Dermis microvascular lymphatic vessel endothelial cell (primary cell): ENCODE measurements at places on chromosomes 1 and 21. TPM values are rescaled to one million over a fixed set of nuclear protein-coding genes. Genes with fewer than 3 reads are reported as not detected.

GSTM4 gene
- 1.2 and 1.3 TPM in 2 replicates for total RNA-seq

LCE1B gene
- total RNA-seq, result not detected in 2 replicates

ASCL5 gene
- not detected in 2 replicates for total RNA-seq

OR2L2 gene
- total RNA-seq, result not detected in 2 replicates

PLEKHM2 gene
- 40.1 and 60.6 TPM in 2 replicates for total RNA-seq

TMEM52 gene
- total RNA-seq, result 0.13 TPM in 2 replicates

LCE1D gene
- not detected in 2 replicates for total RNA-seq

FOXD3 gene
- total RNA-seq, result not detected in 2 replicates

KRTAP7-1 gene
- not detected in 2 replicates for total RNA-seq

CTSS gene
- 27.9 and 51.7 TPM in 2 replicates for total RNA-seq

UBASH3A gene
- not detected in 2 replicates for total RNA-seq

ADAMTSL4 gene
- total RNA-seq, result 0.13 and 0.25 TPM in 2 replicates

GRCh38 chr1:40739455-40740008 is 44.1 kb upstream of the KCNQ4 start:
- no peak for DNase-seq

- no peak for DNase-seq
These were observed 47.1 kb upstream of the TLR5 start for GRCh38 chr1:223189903-223190724.

DNA sequence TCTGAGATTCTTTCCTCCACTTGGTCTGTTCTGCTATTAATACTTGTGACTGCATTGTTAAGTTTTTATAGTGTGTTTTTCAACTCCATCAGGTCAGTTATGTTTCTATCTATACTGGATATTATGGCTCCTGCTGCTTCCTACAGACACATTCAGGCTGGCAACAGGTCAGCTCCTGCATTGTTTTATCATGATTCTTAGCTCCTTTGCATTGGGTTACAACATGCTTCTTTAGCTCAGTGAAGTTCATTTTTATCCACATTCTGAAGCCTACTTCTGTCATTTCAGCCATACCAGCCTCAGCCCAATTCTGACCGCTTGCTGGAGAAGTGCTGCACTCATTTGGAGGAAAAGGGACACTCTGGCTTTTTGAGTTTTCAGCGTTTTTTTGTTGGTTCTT is 37.3 kb upstream of the F3 start:
- no peak for DNase-seq

DNA sequence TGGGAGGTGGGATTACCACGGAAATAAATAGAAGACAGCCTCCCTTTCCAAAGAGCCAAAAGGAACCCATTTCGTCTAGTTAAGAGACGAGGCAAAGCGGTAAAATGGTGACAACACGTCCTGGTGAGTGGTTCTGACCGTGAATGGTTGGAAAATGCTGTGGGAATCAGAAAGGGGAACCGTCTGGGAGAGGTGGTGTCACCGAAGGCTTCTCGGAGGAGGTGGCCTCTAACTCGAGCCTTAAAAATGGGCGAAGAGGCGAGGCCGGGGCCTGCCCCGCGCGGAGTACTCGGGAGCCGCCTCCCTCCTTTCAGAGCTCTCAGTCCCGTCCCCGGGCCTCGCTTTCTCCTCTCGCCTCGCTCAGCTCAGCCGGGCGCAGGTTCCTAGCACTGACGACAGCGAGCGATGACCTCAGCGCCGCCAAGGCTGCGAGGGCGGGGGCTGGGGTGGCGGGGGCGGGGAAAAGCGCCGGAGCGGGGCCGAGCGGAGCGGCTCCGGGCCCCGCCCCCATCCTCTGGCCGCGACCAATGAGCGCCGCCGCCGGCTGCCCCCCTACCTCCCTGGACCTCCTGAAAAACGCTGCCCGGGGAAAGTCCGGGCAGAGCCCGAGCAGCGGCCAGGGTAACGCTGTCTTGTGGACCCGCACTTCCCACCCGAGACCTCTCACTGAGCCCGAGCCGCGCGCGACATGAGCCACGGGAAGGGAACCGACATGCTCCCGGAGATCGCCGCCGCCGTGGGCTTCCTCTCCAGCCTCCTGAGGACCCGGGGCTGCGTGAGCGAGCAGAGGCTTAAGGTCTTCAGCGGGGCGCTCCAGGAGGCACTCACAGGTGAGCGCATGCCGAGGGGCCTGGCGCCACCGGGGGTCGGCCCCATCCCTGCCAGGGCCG is at the start of gene BTG2:
Gene BTG2, plus strand, starts transcription at position 601 of the 890 bp plus-strand sequence. Its CDS starts 88 bp downstream, at position 689.
- peak; percentile 68 for DNase-seq

DNA sequence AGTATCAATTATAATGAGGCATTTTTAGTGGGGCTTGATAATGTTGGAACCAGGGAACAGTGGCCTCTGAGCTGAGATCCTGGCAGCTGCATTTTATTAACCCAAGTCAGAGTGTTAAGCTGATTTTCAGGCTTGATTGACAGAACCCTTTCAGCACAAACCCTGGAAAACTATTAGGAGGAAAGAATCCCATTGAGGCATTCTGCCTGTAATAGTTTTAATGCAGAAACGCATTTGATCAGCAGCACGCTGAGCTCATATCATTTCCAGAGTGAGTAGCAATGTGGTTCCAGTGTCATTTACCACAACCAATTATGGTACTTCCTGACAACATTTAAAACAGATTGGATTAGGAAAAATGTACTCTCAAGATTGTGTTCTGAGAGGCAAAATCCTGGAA is 78.3 kb upstream of the BARHL2 start:
- DNase-seq, result no peak

DNA sequence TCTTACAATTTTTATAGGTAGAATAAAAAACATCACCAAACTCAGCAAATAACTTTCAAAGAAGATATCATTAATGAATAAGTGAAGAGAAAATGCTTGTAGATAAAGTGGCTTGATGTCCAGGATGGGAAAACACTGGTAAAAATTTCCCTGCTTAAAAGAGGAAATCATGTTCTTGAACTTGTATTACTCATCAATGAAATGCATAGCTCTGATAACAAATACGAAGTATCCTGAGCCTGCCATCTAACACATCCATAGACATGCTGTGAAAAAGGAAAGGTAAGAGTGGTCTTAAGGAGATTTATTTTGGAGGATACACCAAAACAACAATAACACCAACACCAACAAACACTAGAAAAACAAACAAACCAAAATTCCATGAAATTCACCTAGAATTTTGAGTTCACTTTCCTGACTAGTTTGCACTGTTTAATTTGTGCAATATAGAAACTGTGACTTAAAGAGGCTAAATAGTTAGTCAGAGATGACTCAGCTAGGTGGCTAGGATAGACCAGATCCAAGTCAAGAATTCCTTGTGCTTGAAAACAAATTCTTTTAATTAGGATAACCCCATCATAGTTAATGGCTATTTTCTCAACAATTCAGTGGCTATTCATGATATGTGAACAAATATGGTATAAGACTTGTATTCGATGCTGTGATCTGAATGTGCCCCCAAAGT is 179.8 kb upstream of the KCNK2 start:
- peak; percentile 18 for DNase-seq

DNA sequence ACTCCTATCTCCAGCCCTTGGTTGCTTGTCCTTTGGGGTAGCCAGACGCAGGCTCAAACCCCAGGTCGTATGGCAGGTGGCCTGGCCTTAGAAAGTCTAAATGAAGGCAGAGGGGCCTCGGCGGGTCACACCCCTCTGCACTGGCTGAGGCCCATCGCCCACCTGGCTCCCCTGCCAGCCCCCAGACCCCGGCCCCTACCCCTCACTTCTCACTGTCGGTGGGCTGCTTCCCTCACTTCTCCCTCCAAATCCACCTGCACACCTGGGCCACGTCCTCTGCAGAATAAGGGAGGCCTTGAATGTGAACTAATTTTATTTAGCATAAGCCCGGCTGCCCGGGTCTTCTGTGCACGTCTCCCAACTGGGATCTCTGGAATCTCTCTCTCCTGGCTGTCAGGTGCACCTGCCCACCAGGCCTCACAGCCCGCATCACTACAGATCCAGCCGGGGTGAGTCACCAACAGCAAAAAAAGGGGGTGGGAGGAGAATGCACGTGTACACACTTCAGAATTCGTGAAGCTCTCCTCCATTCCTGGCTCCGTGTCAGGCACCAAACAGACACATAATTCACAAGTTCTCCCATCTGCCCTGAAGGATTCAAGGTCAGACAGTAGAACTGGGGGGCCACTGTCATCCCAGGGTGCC is 107.5 kb upstream of the SIM2 start:
- no peak for DNase-seq

- DNase-seq, result no peak
These were observed 2.5 kb downstream of the MPZ start for GRCh38 chr1:161307230-161307768.

- DNase-seq, result peak; percentile 53
These were observed 33.6 kb downstream of the SPAG17 start for GRCh38 chr1:118151312-118151937.

DNA sequence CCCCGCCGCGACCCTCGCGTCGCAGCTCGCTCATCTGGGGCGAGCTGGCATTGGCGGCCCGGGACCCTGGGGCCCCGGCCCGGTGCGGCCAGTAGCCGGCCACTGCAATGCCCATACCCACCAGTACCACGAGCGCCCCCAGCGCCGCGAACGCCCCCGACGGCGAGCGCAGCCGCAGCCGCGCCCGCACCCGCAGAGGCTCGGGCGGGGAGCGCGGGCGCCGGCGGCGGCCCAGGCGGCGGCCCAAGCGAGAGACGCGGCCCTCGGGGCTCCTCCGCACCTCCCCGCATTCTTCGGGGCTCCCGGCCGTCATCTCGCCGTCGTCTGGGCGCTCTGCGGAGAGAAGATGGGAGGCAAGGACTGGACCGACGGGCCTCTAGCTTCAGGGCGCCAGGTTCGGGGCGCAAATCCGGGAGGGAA is 2.2 kb downstream of the TMEM200B start:
- no peak for DNase-seq

- no peak for DNase-seq
These were observed 1.5 kb downstream of the A3GALT2 start for GRCh38 chr1:33319186-33319948.

GRCh38 chr1:3603156-3603555 is 8.2 kb downstream of the MEGF6 start:
- no peak for DNase-seq

GRCh38 chr21:36776981-36777617 is 78.2 kb downstream of the SIM2 start:
- DNase-seq, result no peak

DNA sequence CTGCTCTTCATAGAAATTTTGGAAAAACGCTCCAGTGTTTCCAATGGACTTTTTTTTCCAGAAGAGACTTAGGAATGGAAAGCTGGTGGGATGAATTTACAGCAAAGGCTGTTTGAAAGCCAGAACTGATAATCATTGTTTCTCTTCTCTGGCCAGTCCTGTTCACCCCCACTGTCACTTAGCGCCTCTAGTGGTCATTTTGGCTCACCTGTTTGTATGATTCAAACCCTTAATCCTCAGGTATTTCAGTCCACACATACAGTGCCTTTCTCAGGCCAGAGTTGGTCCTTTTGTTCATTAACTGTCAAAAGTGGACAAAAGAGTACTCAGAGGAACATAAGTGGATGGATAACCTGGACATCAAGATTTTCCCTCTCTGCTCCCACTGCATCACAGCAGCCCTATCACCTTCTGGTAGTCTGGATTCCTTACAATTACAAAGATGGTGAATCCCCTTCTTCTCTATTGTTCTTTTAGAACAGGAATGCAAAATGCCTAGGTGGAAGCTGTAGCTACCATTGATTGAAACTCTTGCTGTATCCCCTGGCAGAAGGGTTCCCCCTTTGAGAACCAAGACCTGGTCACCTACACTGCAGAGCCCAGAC is 177.6 kb upstream of the OLFM3 start:
- DNase-seq, result no peak

- DNase-seq, result no peak
These were observed 29.0 kb upstream of the LGALS8 start for GRCh38 chr1:236494586-236495466.

DNA sequence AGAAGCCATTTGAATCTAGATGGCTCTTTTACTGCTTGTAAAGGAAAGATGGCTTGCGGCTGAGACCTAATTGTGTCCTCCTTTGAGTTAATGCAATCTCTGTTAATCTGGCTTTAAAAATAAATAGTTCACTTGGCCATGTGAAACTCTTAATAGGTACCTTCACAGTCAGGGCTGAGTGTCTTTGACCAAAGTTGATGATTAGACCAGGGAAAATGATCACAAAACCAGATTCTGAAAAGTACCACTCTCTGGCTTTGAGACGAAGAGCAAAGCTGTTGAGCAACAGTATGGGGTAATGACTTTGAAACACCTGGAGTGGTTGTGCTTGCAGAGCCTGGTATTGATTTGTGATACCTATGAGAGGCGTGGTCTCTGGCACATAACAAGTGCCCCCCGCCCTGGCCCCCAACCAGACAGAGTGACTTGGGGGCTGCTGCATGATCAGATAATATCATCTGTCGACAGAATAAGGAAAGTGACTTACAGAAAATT is 4.7 kb downstream of the HUNK start:
- DNase-seq, result no peak

GRCh38 chr1:213340593-213340992 is 289.6 kb downstream of the RPS6KC1 start:
- DNase-seq, result no peak

DNA sequence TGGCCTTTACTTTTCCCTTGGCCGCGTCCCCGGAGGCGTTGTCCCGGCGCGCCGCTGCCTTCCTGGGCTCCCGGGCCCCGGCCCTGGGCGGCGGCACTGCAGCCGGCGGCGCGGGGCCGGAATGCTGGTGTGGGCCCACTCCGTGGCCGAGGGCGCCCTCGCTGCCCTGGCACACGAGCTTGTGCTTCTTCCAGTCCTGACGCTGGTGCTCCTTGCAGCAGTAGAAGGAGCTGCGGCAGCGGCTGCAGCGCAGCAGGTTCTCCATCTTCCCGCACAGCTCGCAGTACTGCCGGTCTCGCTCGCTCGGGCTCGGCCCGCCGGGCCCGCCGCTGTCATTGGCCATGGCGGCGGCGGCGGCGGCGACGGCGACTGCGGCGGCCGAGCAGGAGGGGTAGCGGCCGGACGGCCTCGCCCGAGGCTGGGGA is 529 bp downstream of the EGLN1 start:
- no peak for DNase-seq

GRCh38 chr1:208496467-208497371 is 252.5 kb upstream of the PLXNA2 start:
- no peak for DNase-seq

DNA sequence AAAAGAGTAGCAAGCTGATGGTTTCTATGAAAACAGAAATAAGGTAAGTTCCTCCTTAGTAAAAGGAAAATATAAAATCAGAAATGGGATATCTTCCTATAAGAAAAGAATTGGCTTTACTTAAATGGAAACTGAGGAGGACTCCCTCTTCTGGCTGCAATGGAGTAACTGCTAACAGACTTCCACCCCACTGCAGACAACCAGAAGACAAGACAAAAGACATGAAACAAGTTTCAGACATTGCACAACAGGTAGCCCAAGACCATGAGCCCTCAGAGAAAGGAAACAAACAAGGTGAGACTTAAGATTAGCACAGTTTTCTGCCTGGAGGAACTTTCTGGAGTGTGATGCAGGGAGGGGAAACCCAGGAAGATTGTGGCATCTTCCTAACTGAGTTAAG is 17.0 kb upstream of the OLFML2B start:
- no peak for DNase-seq

DNA sequence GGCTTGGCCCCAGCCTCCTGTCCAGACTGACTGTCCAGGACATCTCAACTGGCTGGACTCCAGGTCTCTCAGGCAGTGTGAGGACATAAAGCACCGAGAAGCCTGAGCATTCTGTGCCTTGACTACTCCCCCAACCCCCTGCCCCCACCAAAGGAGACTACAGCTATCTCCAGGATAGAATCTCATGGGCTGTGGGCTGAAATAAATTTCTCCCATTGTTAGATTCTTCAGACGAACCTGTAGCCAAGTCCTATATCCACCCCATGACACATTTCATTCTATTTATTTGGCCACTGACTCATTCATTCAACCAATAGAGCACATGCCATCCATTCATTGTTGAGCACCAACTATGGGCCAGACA is 11.4 kb downstream of the VWA5B1 start:
- no peak for DNase-seq
